Stimulated activated CD8-positive, alpha-beta memory T cell treated with anti-CD3 and anti-CD28 coated beads, Interleukin-7, amount 100 ng/mL, for 4 hours (primary cell): ENCODE measurements at places on chromosomes 13 and 19.

GRCh38 chr13:87536899-87537298, 134.3 kb upstream of the SLITRK5 start:
- no peak for DNase-seq

DNA sequence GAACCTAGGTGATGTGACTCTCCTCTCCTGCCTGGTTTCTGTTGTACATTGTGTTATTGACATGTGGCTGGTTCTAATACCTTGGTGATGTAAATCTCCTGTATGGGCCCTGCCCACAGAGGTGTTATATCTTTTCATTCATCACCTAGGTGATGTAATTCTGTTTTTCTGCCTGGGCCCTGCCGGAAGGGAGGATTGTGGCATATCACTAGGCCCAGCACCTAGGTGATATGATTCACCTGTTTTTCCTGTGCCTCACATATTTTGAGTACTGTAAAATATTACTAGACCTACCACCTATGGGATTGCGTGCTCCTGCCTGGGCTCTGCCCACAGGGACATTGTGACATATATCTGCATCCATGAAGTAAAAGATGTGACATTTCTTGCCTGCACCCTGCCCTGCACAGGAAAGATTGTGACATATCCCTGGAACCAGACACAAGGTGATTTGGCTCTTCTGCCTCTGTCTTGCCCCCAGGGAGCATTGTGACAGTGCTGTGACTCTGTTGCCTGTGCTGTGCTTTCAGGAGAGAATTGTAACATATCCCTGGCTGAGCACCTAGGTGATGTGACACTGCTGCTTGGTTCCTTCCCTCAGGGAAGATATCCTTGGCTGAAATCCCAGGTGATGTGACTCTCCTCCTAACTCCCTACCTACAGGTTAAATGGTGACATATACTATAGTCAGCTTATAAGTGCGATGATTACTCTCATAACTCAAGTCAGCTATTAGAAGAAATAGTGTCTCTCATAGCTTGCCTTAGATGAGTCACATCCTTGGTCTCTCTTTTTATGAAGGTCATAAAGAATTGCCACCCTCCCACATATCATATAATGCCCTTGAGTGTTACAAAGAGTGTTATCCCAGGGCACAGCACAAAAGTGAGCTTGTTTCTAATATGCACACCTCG, 13.3 kb upstream of the ZNF681 start:
- no peak for DNase-seq

DNA sequence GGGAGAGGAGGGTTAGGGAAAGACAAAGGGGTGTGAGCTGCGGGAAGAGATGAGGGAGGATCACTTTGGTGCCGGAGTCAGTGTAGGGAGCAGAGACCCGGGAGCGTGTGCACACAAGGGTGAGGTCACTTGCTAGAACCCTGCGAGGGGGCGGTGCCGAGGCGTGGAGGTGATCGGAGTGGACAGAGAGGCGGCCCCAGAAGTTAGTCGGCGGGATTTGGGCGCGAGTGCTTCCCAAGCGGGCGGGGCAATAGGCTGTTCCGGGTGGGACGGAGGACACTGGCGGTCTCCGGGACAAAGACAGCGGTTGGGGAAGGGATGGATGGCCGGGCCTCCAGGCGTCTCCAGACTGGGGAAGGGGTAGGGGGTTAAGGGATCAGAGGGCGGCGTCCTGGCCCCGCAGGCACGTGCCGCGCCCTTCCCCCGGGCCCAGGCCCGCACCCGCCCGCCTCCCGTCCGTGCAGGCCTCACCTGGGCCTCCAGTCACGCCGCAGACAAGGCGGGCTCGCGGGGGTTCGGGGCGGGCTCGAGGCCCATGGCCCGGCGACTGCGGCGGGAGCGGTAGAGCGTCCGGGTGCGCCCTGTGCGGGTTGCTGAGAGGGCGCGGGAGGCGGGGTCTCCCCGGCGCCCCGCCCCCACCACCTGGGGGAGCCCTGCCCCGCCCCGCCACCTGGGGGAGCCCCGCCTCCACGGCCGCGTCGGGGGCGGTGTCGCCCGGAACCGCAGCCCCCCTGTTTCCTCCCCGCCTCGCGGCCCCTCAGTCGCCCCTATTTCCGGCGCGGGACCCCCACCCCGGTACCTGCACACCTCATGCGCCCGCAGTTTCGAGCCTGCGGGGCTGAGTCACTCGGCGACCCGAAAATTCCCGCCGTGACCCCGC, at the start of gene LPAR2:
Gene LPAR2 (minus strand): TSS at position 600 of the 880 bp plus-strand sequence. CDS start 945 bp downstream, outside the sequence.
- DNase-seq: peak; percentile 43

DNA sequence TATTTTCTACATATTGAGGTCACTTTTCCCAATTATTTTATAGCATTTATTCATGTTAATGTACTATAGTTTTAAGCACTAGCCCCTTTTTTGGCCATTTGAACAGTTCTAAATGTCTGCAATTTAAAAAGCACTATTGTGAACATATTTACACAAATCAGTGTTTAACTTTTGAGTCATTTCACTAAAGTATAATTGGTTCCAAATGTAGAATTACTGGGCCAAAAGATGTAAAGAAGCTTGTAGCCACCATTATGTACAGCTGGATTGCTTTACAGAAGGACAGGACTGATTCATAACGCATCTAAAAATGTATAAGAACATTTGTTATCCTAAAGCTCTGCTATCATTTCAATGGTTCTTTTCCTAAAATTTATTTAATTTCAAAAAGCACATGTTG, 16.6 kb upstream of the ATP12A start:
- no peak for DNase-seq
